ENCODE measurements at places on chromosomes 16 and 17.

DNA sequence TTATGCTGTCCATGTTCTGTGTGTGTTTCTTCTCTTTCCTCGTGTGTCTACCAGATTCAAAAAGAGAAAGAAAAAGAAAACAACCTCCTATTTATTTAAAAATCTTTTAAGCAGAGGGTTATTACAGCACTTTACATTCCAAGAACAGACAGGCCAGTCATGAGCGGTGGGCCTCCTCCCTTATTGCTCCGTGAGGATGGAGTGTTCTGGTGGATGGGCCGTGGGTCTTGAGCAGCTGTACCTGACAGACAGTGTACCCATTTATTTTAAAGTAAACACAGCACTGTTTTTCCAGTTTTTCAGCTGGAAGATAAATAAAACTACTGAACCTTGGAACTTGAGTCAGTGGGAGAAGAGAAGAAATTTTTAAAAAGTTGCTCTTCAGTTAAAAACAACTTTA lies 52.4 kb downstream of the WWP2 start:
- DNase-seq: no peak

GRCh38 chr17:82734987-82735866 lies at the start of gene FN3K:
TSS of gene FN3K (plus strand) at chr17:82735615. CDS start at chr17:82735637, 22 bp downstream.
- no peak for DNase-seq

DNA sequence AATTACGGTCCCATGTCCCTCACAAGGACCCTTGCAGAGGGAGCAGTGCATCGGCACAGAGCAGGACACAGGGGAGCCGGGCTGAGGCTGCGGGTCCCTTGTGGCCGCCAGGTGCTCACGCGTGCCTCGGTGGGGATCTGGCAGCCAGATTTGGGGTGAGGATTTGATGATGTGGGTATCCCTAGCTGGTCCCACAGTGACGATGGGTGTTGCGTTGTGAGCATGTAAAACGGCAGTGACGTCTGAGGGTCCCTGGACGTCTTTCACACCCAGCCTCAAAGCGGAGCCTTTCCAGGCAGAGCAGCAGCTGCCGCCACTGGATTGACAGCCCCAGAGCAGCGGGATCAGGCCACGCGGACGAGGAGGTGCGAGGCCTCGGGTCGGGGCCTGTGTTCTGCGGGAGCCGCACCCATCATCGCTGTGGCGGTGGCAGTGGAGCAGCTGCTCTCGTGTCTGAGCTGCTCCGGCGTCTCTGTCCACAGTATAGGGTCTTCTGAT lies 54.6 kb downstream of the WDR45B start:
- DNase-seq: no peak

- no peak for DNase-seq
Measured at GRCh38 chr17:67942810-67943209, 53.5 kb downstream of the C17orf58 start.

- no peak for DNase-seq
Measured at GRCh38 chr17:20948984-20949777, 93.6 kb downstream of the USP22 start.

DNA sequence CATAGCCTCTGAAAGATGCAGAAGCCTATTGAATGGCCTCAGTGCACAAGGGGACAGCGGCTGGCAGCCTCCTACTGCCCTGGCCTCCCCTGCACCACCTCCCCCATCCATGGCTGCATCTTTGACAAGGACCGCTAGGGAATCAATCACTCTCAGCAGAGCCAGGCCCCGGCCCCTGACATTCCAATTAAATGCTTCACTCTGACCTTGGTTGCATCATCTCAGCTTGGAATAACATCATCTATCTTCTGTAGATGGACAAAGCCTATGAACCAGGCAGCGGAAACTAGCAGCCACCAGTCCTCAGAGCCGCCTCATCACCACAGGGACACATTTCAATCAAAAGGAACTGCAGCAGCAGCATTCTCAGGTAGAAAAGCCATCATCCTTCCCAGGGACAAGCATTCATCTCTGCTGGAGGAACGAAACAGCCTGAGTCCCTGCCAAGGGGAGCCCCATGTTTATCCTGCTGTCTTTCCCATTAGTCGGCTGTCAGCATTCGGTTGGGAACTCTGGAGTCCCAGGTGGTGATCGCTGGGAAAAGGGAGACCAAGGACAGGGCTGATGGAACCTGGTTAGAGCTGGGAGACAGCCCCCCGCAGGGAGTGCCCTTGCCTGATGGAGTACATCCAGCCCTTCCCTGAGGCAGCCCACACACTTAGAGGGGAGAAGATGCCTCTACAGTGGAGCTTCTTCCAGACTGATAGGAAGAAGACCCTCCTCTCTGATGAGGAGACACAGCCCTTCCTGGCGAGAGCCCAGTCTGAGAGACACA lies 11.5 kb upstream of the TMEM132E start:
- no peak for DNase-seq

- no peak for DNase-seq
Measured at GRCh38 chr16:11609474-11610120, 22.9 kb upstream of the LITAF start.

DNA sequence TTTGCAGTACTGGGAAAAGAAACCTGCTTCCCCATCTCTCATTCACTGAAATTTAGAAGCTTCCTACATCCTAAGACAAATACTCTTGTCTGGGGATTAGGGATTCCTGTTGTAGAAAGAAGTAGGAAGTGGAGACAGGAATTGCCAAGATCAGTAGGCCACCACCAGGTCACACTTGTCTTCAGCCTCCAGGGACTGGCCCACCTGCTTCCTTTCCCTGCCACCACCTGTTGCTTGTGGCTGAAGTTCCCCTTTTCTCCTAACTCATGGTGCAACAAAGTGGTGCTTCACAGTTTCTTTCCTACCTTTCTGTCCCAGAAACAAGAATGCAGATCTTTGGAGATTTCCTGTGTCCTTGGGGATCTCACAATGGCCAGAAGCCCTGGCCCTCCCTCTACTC lies 82.4 kb downstream of the WNT3 start:
- no peak for DNase-seq

GRCh38 chr17:3213587-3213986 lies 6.1 kb downstream of the OR1A1 start:
- no peak for DNase-seq

DNA sequence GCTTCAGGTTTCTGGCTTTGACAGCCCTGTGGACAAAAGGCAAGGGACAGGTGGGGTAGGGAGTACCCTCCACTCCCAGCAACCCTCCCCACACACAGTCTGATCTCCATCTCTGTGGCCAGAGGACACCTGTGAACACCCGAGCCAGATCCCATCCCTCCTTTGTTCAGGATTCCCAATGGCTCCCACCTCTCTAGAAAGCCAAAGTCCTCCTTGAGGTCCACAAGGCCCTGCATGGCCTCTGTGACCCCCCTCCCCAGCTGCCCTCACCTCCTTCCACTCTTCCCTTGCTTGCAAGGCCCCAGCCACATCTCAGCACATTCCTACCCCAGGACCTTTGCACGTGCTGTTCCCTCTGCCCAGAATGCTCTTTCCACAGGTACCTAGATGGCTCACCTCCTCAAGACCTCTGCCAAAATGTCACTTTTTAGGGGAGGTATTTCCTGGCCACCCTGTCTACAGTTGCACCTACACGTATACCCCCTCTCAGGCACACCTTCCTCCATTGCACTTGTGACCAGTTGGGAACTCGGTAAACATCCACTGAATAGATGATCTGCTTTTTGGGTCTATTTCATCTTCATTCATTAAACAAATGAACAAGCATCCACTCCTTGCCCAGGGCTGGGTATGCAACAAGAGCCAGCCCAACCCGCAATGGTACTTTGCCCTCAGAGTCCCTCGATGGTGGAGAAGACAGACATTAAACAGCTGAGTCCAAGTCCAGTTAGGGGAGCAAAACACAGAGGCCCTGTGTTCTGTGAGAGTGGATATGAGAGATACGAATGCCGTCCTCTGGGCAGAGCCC lies 107.0 kb downstream of the CRLF3 start:
- no peak for DNase-seq

GRCh38 chr17:61368832-61369450 lies 30.7 kb upstream of the TBX2 start:
- DNase-seq: no peak

- DNase-seq: no peak
Measured at GRCh38 chr17:43092901-43093300, 32.3 kb downstream of the BRCA1 start.

DNA sequence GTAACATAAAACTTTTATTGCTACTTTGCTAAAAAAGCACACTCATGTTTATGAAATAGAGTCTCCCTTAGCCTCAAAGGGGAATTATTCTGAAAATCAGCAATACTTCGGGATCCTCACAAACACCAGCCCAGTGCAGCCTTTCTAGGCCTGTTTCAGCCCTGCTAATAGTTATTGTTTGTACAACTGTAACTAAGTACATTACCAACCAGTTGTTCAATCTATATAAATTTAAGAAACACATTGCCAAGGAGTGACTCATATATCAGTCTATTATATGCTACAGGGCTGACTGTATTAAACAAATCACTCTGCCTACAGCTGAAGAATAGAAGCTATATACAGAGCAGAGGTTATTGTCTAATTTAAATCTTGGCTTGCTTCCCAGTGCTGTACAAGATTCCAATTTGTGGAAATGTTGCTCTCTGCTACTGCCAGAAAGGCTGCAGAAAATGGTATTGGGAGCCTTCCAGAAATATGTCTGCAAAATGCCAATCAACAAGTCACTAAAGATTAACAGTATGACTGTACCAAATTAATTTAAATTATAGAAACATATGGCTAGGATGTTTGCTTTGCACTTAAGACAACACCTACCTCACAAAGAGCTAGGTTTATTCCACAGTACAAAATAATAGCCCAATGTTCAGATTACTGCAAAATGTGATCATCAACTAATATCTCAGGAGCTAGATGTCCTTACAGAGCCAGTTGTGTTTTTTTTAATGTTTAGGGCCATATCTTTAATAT lies 49.7 kb downstream of the TOX3 start:
- DNase-seq: no peak

GRCh38 chr17:73564843-73565242 lies 79.4 kb downstream of the SDK2 start:
- DNase-seq: no peak

DNA sequence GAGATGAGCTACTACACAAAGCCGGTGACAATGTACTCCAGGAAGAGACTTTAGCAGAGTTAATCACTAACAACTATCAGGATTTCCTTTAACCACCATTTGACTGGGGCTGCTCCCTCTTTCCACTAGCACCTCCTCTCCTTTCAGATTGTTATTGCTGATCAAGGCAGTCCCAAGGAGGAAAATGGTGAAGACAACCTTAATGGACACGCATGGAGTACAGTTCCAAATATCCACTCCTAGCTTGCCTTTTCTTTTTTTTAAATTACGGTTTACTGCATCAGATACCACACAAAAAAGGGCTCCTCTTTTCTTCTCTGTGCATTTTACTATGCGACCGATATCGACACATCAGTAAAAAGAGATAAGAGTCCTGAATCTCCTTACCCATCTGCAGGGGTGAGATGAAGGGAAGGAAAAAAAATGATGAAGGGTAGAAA lies 30.9 kb downstream of the FAM222B start:
- DNase-seq: no peak

DNA sequence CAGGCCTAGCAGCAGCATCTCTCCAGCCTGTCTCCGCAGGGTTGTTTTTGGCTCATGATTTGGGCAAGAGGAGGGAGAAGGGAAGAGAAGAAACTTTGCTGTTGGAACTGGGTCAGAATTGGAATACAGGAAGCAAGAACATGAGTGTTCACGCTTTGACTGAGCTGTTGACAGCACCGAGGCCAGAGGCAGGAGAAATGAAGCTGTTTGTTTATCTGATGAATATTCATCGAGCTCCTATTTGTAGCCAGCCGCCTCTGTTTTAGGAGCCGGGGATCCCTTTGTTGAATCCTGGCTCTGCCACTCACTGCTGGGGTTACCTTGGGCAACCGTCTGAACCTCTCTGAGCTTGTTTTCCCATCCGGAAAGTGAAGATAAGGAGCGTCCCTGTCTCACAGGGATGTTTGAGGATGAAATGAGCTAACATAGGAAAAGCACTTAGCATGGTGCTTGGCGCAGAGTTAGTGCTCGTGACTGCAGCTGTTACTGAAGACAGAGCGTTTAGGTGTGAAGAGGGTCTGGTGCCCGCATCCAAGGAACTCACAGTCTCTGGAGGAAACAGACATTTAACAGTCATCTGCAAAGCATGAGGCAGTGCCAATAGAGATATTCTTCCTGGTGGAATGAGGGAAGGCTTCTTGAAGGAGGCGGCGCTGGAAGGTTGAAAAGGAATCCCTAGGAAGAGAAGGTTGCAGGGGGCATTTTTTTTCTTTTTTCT lies 29.2 kb downstream of the RAP1GAP2 start:
- DNase-seq: no peak

DNA sequence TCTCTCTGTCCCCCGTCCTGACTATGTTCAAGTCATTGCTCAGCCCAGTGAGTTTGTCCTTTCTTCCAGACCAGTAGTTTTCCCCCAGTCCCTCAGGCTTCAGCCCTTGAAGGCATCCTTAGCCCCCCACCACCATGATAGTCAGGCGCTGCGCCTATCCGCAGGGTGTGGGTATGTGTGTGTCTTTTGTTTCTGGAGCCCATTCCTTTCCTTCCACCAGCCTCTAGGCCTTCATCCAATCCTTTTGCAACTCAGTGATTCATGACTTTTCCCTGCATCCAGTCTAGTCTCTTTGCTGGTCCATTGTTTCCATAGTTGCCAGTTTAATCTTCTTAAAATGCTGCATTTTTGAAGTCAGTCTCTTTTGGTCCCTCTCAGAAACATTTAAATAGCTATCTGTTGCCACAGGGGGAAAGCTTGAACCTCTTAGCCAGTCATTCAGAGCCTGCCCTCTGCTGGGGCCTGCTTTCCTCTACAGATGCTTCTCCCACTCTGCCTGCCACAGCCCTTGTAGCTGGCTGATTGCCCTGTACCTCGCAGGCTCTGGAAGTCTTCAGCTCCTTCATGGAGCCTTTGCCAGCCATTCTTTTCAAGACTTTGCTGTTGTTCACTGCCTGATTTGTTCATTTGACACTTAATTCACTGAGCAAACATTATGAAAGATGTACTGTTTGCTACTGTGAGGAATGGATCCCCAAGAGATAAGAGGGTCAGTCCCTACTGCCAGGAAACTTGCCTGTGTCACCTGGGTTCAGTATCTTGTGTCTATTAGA lies 55.9 kb upstream of the ADCY7 start:
- DNase-seq: peak; percentile 22

GRCh38 chr16:27199736-27200135 lies 3.6 kb upstream of the KDM8 start:
- no peak for DNase-seq

- DNase-seq: no peak
Measured at GRCh38 chr16:57624806-57625500, 3.5 kb upstream of the ADGRG1 start.

- DNase-seq: no peak
Measured at GRCh38 chr17:72687886-72688285, 404.6 kb downstream of the SLC39A11 start.

- DNase-seq: no peak
Measured at GRCh38 chr17:34656801-34657200, 77.4 kb downstream of the TMEM132E start.

All from activated CD8-positive, alpha-beta memory T cell treated with anti-CD3 and anti-CD28 coated beads for 4 hours (primary cell).